HCT116 (cell line): ENCODE measurements at places on chromosomes 4 and X. TPM values are rescaled to one million over a fixed set of nuclear protein-coding genes. Genes with fewer than 3 reads are reported as not detected.

Gene UGT2B10
- total RNA-seq, result 0.27 TPM

Gene DNAAF6
- not detected for total RNA-seq

Gene P2RY4
- total RNA-seq, result not detected

Gene HPGDS
- not detected for total RNA-seq

- no peak overlapping the region for H3K4me3 ChIP-seq
- H3K4me1 ChIP-seq, result peaks cover 3% of the 10 kb centered on the region; the same call in 1 of the 2 replicates
- H3K27ac ChIP-seq, result no peak overlapping the region
- no peaks in the 10 kb centered on the region for H3K27me3 ChIP-seq
- H3K36me3 ChIP-seq, result 0 out of 2 replicates have a peak, but pooled peaks cover 4% of the 10 kb centered on the region
Observed at GRCh38 chrX:115939636-115940160, 230.8 kb upstream of the AGTR2 start.

- no peaks in the 10 kb centered on the region for H3K36me3 ChIP-seq
- H3K4me3 ChIP-seq, result no peak overlapping the region
- no peak for DNase-seq
Observed at GRCh38 chr4:44806071-44806470, 79.7 kb upstream of the GNPDA2 start.

DNA sequence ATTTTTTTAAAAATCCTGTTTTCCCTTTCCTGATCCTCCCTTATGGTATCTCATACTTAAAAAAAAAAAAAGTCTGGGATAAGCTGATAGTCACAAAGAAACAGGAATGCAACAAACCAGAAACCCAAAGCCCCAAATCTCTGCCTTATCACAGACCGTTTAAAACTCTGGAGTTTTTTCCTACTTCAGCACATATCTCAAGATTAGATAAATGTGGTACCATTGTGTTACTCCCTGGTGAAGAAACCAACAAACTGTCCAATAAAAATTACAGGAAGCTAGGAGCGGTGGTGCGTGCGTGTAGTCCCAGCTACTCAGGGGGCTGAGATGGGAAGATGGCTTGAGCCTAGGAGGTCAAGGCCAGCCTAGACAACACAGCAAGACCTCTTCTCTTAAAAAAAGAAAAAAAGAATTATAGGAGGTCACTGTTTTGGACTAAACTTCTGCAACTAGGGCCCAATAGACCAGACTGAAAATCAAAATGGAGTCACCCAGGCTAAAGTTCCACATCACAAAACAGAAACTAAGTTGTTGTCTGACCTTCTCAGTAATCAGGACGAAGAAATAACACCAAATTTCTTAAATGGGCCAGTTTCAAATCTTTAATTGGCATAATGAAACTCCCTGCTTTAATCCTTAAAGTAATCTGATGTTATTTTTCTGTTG, 51.9 kb downstream of the RBM47 start:
- H3K27me3 ChIP-seq, result no peaks in the 10 kb centered on the region
- 0 out of 2 replicates have a peak overlapping the region, but pooled peaks have one; percentile 13 for H3K4me3 ChIP-seq
- H3K36me3 ChIP-seq, result no peaks in the 10 kb centered on the region
- H3K27ac ChIP-seq, result peak overlapping the region; percentile 17; the same call in 1 of the 2 replicates

- no peak for DNase-seq
- H3K27ac ChIP-seq, result no peak overlapping the region
- 0 out of 2 replicates have a peak, but pooled peaks cover 2% of the 10 kb centered on the region for H3K27me3 ChIP-seq
- H3K4me1 ChIP-seq, result no peaks in the 10 kb centered on the region
- no peak overlapping the region for H3K4me3 ChIP-seq
Observed at GRCh38 chrX:111123606-111124179, 27.7 kb downstream of the PAK3 start.

Gene MAGEA3
- 92.7 TPM for total RNA-seq

DNA sequence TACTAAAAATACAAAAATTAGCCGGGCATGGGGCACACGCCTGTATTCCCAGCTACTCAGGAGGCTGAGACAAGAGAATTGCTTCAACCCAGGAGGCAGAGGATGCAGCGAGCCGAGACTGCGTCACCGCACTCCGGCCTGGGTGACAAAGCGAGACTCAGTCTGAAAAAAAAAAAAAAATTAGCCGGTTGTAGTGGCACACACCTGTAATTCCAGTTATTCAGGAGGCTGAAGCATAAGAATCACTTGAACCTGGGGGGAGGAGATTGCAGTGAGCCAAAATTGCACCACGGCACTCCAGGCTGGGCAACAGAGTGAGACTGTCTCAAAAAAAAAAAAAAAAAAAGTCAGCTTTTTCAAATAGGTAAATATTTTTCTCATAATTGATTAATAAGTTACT, 71.9 kb downstream of the WDFY3 start:
- H3K36me3 ChIP-seq, result no peaks in the 10 kb centered on the region
- DNase-seq, result no peak
- H3K4me1 ChIP-seq, result no peaks in the 10 kb centered on the region
- H3K4me3 ChIP-seq, result no peak overlapping the region
- H3K27me3 ChIP-seq, result no peaks in the 10 kb centered on the region

DNA sequence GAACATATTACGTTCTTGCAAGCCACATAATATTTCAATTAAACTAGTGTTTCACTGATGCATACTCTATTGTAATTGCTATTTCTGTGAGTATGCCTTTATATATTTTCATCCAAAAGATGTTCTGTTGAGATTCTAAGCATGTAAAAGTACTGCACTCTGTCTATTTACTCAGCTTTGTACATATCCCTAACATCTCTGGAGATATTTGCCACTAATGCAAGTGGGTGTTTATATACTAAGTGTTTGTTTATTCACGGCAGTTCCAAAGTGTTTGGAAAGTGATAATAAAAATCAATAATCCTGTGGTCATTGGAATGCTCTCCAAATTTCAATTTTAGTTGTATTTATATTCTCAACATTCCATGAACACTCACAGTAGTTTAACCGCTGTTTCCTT, 1989.0 kb downstream of the C4orf33 start:
- no peaks in the 10 kb centered on the region for H3K27me3 ChIP-seq
- H3K36me3 ChIP-seq, result no peaks in the 10 kb centered on the region
- DNase-seq, result no peak
- no peaks in the 10 kb centered on the region for H3K4me1 ChIP-seq
- no peak overlapping the region for H3K27ac ChIP-seq
- no peak overlapping the region for H3K4me3 ChIP-seq

GRCh38 chr4:61827907-61828391, 627.8 kb downstream of the ADGRL3 start:
- H3K4me3 ChIP-seq, result no peak overlapping the region
- no peak overlapping the region for H3K27ac ChIP-seq
- H3K27me3 ChIP-seq, result no peaks in the 10 kb centered on the region

Gene GABRB1
- total RNA-seq, result not detected

GRCh38 chrX:103533511-103534216, 14.4 kb upstream of the RAB40A start:
- peak; percentile 37 for DNase-seq
- peaks cover 3% of the 10 kb centered on the region; the same call in 1 of the 2 replicates for H3K4me1 ChIP-seq
- H3K4me3 ChIP-seq, result no peak overlapping the region
- H3K27me3 ChIP-seq, result no peaks in the 10 kb centered on the region

- no peak for DNase-seq
- H3K27ac ChIP-seq, result no peak overlapping the region
- no peaks in the 10 kb centered on the region for H3K36me3 ChIP-seq
- H3K27me3 ChIP-seq, result no peaks in the 10 kb centered on the region
Observed at GRCh38 chrX:84258708-84259107, 70.7 kb upstream of the RPS6KA6 start.

DNA sequence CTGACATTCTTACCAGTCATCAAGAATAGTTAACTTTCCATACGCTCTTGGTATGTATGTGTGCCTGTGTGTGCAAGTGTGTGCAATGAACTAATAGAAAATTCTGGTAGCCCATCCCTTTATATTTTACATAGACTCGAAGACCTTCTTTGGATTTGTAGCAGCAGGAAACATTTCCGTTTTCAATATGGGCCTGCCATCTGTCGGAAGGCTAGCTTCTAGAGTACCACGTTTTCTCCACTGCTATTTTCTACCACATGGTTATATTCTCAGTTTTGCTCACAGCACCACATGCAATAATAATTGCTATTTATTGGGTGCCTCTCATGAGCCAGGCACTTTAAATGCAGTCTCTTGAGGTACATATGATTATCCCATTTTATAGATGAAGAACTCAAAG, 47.9 kb upstream of the PTCHD1 start:
- no peak overlapping the region for H3K27ac ChIP-seq
- DNase-seq, result no peak
- no peak overlapping the region for H3K4me3 ChIP-seq

DNA sequence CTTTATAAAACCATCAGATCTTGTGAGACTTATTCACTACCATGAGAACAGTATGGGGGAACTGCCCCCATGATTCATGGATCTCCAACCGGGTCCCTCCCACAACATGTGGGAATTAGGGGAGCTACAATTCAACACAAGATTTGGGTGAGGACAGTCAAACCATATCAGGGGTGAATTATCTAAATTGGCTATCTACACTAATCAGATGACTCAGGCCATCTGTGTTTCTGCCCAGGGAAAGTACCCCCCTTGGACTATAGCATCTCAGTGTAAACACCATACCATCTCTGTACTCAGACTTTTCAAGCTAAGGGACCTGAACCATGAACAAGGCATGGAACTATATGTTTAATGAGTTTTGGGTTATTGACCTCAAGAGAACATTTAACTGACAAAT, 76.8 kb downstream of the LNX1 start:
- no peaks in the 10 kb centered on the region for H3K4me1 ChIP-seq
- no peak overlapping the region for H3K4me3 ChIP-seq
- H3K27ac ChIP-seq, result no peak overlapping the region
- DNase-seq, result no peak
- H3K36me3 ChIP-seq, result no peaks in the 10 kb centered on the region

DNA sequence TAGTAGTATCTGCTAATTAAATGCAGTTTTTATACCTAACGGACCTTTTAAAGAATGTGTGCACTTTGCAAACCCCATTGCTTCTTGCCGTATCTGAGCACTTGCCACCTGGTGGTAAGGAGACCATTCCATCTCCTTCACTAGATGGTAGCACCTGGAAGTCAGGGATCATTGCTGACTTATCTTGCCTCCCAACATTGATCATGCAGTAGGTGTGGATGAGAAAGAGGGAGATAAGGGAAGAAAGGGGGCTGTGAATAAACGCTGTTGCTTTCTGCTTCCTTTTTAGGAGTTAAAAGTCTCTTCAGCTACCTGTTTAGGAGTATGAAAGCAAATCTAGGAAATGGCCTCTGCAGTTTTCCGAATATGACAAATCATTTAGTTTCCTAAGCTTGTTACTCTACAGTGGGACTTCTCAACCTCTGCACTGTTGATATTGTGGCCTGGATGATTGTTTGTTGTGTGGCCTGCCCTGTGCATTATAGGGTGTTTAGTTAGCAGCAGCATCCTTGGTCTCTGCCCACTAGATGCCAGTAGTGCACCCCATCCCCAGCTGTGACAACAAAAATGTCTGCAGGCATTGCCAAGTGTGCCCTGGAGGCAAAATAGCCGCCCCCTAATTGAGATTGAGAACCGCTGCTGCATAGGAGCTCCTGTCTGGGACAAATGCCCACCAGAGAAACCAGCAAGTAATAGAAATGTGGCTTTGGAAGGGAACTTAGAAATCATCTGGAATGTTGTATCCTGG, 38.8 kb downstream of the GAB1 start:
- peak; percentile 6 for DNase-seq
- no peak overlapping the region for H3K27ac ChIP-seq
- no peaks in the 10 kb centered on the region for H3K36me3 ChIP-seq
- no peak overlapping the region for H3K4me3 ChIP-seq

Gene IL21
- 0.12 TPM for total RNA-seq

Gene MAGEE2
- total RNA-seq, result not detected

GRCh38 chr4:123506011-123506695, 109.6 kb downstream of the SPRY1 start:
- no peaks in the 10 kb centered on the region for H3K27me3 ChIP-seq
- DNase-seq, result no peak
- H3K36me3 ChIP-seq, result no peaks in the 10 kb centered on the region
- H3K27ac ChIP-seq, result no peak overlapping the region

DNA sequence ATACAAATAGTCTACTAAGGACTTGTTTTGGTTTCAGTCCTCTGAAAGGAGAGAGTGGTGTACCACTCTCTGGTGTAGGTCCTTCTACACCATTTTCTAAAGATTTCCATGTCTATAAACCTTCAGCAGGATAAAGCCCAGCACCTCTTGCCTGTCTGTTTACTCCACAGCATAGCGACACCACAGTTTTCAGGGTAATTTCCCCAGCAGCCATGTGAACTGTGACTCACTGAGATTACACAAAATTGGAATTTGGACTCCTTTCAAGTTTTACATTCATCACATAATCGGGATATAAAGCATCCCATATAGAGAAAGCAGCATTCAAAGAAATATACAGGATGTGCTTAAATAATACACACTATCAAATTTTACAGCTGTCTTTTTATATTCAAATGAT, 229.6 kb downstream of the PRDM5 start:
- H3K4me1 ChIP-seq, result peaks cover 14% of the 10 kb centered on the region
- no peaks in the 10 kb centered on the region for H3K27me3 ChIP-seq
- peak; percentile 29 for DNase-seq
- H3K4me3 ChIP-seq, result no peak overlapping the region
- no peaks in the 10 kb centered on the region for H3K36me3 ChIP-seq
- no peak overlapping the region for H3K27ac ChIP-seq

DNA sequence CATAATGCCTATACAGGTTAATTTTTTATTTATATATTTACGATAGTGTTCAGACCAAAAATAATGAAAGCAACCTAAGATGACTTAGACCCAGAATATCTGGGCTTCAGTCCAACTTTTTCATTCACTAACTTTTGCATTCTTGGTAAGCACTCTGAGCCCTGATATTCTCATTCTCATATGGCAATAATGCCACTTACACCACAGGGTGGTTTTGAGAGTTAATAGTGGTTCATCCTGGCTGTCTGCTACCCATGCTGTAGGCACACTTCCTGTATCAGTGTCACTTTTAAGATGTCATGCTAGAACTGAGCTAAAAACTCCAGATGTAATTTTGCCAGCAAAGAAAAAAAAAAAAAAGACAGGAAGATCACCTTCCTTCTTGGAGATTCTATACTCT, 508.7 kb upstream of the FMR1 start:
- no peak overlapping the region for H3K4me3 ChIP-seq
- no peak for DNase-seq
- no peak overlapping the region for H3K27ac ChIP-seq
- no peaks in the 10 kb centered on the region for H3K27me3 ChIP-seq
- H3K4me1 ChIP-seq, result no peaks in the 10 kb centered on the region

DNA sequence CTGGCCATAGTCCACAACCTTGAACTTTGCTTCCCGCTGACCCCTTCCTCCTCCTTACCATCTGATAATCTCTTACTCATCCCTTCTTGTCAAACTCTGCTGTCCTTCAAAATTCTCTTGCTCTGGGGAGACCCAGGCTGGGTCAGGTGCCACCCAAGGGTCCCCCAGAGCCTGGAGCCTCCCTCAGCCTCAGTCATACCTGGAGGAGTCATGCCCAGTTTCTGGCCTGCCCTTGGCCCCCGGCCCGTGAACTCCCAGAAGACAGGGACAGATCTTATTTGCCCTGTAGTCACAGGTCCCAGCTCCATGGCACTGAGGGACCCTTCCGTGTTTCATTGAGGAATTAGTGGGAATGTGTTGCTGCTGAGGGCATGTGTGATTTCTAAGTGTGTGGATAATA, 4.7 kb upstream of the GPR78 start:
- H3K27ac ChIP-seq, result no peak overlapping the region
- no peak overlapping the region for H3K4me3 ChIP-seq
- no peak for DNase-seq
